ENCODE measurements at places on chromosomes 7 and 10.

GRCh38 chr7:13035233-13035632 is 347.8 kb downstream of the ARL4A start:
- DNase-seq: no peak

DNA sequence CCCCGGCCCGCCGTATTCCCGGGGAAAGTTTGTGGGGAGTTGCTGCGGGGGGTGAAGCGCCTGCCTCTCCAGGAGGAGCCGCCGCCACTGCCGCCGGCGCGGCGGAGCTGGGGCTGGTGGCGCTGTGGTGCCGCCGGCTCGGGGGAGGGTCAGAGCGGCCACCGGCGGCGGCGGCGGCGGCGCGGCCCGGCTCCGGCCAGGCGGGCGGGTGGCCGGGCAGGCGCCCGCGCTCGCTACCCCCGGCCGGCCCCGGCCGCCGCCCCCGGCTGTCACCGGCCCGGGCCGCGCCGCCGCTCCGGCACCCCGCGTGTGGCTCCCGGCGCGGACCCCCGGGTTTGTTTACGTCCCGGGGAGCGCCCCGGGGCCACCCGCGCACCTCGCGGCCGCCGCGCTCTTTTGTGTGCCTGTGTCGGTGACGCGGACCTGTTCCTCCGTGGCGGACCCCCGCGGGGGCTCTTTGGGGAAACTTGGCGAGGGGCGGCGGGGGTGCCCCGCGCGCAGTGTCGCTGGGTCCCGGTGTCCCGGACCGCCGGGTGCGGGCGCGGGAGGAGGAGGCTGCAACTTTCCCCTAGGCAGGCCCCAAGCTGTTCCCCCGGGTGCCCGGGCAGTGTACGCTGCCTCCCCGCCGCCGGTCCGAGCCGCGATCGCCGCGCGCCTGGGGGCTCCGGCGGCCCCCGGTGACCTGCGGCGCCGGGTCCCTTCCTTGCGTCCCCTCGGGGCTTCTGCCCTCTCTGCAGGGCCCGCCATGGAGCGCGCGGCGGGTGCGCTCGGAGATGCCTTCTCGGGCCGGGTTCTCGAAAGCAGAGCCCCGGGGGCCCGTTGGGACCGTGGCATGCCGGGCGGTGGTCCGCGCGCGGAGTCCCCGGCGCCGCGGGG is 593 bp upstream of the CUX1 start:
- peak; percentile 38 for DNase-seq

DNA sequence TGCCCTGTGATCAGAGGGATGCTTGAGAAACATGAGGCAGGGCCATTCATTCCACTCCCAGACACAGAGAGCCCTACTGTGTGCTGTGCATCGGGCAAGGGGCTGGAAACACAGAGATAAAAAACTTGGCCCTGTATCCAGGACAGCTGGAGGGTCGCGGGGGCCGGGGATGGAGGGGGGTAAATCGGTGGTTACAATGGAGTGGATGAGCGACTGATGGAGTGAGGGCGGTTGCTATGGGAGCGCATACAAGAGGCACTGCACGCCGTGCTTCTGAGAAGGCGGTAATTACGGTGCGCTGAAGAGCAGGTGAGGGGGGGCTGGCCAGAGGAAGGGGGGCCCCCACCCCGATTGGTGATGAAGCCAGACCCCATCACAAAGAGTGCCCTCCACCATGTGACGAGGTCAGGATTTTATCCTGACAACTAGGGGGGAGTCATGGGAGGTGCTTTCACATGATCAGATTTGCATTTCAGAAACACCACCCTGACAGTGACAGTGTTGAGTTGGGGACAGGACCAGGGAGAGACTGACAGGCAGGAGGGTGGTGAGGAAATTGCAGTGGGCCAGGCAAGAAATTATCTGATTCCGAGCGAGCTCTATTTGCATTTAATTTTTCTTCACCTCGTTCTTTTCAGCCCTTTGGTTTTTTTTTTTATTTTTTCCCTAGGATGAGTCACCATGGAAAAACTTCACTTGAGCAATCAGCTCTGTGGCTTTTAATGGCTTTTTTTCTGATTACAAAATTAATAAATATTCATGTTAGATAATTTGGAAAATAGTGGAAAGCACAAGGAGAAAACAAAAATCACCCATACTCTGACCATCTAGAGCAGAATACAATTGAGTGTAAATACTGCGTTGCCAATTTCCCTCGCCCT is 7.8 kb downstream of the CPA5 start:
- DNase-seq: peak; percentile 70

GRCh38 chr7:72446131-72446530 is 34.0 kb upstream of the CALN1 start:
- DNase-seq: no peak

DNA sequence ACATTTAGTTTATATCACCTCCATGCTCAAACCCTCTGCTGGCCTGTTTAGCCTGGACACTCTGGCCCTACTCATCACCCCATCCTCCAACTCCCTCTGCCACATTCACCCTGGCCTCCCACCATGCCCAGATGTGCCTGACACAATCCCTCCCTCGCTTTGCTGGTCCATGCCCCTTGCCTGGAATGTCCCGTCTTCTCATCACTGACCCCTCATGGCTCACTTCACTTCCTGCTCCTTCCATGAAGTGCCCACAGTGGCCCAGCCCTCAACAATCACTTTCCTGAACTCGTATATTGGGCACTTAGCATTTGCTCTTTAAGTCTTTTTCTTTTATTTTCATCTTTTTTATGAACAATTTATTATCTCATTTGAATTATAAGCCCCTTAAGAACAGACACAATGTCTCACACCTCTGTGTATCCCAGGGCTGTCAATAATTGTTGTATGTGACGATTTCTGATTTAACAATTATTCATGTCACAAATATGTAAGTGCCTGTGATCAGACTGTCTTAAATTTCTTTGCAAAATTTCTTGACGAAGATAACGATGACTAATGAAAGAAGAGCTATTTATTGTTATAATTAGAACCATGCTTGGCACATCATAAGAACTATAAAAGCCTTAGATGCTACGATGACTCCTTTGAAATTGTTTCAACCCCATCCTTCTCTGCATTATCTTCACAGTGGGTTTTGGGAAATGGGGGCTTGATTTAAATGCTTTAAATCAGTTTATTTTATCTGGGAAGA is 209.9 kb upstream of the YAE1 start:
- no peak for DNase-seq

GRCh38 chr7:32660936-32661335 is 165.6 kb downstream of the AVL9 start:
- DNase-seq: no peak

DNA sequence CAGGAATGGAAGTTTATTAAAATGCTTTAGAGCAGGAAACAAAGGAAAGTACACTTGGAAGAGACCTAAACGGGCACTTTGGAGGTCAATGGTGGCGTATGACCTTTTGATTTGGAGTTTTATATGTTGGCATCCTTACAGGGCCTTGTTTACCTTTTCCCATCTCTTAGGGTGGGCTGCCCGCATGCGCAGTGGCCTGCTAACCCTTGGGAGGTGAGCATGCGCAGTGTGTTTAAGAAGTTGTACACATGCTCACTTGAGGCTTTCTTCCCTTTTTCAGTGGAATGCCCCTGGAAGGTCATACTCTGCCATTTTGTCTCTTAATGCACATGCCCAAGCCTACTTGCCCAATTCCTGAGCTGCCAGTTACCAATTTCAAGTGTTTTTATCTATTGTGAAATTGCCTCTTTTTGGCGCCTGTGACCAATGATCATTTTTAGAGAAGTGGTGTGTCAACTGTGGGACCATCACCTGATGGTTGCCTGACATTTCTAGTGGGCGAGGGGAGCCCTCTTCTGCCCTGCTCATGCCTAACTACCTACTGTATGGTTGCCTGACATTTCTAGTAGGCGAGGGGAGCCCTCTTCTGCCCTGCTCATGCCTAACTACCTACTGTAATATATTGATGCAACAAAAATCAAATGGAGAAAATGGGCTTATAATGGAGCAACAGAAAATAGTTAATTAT is 138.0 kb downstream of the PPP1R9A start:
- peak; percentile 31 for DNase-seq

GRCh38 chr7:108659867-108660266 is 90.2 kb downstream of the DNAJB9 start:
- no peak for DNase-seq

DNA sequence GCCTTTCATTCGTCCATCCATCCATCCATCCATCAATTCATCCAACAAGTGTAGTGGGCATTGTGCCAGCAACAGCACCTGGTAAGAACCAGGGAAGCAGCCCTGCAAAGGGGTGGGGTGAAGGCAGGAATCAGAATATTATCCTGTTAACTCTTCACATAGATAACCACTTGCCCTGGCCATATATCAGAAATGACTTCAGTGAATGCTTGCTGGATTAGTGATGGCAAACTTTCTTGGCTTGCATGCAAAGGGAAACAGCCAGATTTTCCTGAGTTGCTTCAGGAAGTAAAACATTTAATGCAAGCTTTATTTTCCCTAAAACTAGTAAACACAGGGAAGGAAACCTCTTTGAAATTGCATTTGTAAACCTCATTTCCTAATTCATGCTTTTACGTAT is 743 bp downstream of the OR2A5 start:
- DNase-seq: no peak

DNA sequence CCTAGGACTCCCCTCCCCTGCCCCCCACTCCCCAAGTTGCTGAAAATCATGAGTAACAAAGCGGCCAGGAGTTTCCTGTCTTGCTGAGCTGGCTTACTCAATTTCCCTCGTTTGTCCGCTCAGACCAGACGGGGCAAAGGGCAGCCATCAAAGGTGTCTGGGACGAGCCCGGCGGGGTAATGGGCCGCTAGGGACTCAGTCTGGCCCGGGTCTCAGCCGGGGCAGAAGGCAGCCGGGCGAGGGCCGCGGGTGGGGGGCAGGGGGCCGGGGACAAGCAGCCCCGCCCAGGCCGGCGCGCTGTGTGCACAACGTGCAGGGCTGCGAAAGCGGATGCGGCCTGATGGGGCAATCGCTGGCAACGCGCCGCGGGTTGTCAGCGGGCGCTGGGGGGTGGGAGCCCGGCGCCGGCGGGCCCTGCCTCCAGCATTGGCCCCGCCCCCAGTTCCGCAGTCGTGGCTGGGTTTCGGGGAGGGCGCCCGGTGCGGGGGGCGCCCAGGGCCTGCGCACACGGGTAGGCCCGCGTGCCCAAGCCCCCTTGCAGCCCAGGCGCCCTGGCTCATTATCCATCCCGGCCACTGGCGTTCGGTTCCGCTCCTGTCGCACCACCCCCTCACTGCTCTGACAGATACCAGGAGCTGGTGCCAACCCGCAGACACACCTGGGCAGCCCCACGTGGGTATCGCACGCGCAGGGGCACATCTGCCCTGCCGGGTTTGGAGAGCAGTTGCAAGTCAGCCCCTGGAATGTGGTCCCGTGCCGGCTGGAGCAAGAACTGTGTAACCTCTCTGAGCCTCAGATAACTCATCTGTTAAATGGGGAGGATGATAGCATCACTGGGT is 35.1 kb downstream of the DNAJB12 start:
- peak; percentile 92 for DNase-seq

GRCh38 chr10:97388152-97388551 is 13.0 kb downstream of the RRP12 start:
- DNase-seq: no peak

DNA sequence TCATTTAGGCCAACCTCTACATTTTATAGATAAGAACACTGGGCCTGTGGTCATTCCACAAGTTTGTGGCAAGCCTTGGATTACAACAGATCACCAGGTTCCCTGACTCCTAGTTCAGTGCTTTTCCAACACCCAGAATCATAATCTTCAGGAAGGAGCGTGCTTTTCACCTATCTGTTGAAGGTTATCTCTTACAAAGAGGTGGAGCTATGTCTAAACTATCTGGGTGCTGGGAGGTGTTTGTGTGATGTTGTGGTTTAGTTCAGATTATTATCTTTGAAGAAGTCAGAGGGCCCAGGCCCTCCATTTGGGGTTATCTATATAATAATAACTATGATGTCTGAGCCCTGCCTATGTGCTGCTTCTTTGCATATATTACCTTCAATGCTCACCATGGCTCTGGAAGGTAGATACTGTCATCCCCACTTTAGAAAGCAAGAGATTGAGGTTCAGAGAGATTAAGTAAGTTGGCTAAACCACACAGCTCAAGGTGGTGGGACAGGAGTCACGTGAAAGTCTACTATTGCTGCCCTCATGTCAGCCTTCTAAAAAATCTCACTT is 24.0 kb downstream of the IL2RA start:
- no peak for DNase-seq

- DNase-seq: no peak
Measured at GRCh38 chr10:48982584-48982983, 42.9 kb upstream of the LRRC18 start.
